Dorsolateral prefrontal cortex (tissue), 122 donors: ENCODE measurements at places on chromosomes 13 and 19. TPM values are rescaled to one million over a fixed set of nuclear protein-coding genes. Genes with fewer than 3 reads are reported as not detected.

The TRPC4 gene
- total RNA-seq: 5.4 TPM

GRCh38 chr13:107192289-107192688 lies 624.4 kb upstream of the ARGLU1 start:
- DNase-seq: no peak

DNA sequence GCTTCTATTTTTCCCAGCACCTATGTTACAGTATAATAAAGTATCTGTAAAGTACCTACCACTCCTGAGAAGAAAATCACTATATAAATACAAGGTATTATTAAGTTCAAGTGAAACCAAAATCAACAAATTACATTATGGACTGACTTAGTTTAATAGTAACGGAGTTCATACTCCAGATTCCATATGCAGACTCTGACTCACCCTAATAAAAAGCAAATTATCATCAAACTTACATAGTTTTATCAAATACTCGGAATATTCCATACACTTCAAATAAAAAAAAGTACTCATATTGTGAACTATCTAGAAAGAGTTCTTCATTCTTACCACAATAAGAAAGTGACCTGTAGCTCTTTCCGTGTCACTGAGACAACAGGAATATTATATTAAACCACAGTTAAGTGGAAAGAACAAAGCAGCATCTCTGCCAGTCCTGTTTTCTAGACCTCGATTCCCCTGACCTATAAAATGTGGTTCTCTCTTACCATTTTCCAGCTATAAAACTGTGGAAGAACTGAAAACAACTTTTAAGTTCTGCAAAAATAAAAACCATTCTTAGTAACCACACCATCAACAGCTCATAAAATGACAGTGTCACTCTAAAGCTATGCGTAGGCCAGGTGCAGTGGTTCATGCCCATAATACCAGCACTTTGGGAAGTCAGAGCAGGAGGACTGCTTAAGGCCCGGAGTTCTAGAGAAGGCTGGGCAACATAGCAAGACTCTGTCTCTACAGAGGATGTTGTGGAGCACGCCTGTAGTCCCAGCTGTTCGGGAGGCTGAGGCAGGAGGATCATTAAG lies 42.6 kb downstream of the USP12 start:
- DNase-seq: no peak

The ATP7B gene
- total RNA-seq: 22.6 TPM

GRCh38 chr19:57651654-57651996 lies 17.1 kb upstream of the ZSCAN4 start:
- DNase-seq: no peak

DNA sequence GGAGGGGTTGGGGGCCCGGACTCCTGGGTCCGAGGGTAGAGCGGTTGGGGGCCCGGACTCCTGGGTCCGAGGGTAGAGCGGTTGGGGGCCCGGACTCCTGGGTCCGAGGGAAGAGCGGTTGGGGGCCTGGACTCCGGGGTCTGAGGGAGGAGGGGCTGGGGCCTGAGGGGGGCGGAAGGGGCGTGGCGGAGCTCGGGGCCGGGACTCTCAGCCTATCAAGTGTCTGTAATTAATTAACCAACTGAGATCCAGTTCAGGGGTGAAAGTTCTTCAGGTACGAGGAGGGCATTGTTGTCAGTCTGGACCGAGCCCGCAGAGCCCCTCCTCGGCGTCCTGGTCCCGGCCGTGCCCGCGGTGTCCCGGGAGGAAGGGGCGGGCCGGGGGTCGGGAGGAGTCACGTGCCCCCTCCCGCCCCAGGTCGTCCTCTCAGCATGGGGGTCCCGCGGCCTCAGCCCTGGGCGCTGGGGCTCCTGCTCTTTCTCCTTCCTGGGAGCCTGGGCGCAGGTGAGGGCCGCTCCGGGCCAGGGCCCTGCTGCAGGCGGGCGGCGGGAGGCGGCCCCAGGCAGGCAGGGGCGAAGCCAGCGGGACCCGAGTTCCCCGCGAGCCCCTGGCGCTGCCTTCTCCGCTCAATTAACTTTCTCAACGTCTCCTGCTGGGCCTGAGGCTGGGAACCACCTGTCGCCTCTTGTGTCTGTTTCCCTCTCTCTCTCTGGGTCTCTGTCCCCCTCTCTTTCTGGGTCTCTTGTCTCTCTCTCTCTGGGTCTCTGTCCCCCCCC lies 697 bp downstream of the FCGRT start:
- DNase-seq: no peak

DNA sequence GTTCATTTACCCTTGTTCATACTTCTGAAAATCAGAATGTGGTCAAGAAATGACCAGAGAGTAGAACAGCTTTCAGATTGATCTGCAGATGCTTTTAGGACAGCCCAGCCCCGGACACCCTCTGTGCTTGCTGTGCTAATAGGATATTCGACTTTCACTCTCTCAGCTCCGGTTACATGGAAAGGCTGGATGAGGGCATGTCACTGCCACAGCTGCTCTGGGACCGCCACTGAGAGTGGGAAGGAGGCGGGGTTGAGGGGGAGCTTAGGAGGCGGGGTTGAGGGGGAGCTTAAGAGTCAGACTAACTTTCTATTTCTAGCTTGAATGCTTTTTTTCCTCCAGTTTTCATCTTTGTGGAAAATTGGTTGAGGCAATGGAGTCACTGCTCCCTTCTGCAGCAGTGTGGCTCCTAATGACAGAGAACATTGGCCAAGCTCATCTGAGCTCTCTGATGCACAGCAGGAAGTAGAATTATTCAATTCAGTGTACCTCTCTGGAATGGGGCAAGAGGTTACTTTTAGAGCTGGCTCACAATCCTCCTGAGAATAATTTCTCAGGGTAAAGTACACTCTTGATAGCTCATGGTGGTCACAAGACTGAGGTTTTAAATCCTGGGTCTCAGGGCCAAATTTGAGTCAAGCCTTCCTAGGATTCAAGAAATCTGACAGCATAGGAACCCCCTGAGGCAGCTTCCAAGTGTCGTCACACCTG lies 74.6 kb upstream of the NPAS1 start:
- DNase-seq: peak; percentile 72

DNA sequence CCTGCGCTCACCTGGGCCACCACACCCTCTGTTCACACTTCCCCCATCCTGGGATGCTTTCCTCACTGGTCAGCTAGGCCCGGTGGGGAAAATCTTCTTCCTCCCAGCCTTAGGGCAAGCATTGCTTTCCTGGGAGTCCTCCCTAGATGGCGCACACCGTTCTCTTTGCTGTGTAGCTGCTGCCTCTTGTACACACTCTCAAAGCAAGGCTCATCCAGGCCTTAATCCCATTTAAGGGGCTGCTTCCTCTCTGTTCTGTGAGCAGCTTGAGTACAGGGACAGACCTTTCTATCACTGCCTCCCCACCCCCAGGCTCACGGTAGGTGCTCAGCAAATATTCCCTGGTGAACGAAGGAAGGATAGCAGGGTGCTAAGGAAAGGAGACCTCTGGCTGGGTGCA lies 11.1 kb downstream of the SLC7A10 start:
- no peak for DNase-seq

DNA sequence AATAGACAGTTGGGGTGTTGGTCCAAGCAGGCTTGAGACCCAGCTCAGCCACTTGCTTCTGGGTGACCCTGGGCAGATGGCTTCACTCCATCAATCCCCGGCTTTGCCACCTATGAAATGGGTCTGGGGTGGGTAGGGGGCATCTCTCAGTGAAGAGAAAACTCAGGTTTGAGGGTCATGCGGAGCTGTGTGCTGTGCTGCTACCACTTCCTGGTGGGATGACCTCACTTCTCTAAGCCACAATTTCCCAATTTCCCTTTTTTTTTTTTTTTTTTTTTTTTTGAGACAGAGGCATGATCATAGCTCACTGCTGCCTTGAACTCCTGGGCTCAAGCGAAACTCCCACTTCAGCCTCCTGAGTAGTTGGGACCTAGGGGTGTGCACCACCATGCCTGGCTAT lies 4.6 kb upstream of the PLAUR start:
- DNase-seq: no peak

GRCh38 chr13:97243915-97244781 lies 22.0 kb downstream of the MBNL2 start:
- DNase-seq: no peak

DNA sequence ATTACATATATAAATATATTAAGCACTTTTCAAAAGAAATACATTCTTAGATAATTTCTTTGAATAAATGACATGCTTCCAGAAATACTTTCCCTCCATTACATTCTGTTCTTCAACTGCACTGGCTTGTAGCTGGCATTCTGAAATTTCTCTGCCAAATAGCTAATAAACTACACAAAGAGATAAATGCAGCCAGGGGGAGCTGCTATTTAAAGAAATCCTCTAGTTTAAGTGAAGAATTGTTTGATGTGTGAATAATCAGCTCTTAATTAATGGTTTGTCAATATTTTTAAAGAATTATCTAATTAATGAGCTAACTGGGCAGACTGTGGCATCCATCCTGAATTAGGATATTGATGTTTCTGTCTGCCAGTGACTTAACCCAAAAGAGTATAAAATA lies 30.7 kb downstream of the SLC7A1 start:
- no peak for DNase-seq

DNA sequence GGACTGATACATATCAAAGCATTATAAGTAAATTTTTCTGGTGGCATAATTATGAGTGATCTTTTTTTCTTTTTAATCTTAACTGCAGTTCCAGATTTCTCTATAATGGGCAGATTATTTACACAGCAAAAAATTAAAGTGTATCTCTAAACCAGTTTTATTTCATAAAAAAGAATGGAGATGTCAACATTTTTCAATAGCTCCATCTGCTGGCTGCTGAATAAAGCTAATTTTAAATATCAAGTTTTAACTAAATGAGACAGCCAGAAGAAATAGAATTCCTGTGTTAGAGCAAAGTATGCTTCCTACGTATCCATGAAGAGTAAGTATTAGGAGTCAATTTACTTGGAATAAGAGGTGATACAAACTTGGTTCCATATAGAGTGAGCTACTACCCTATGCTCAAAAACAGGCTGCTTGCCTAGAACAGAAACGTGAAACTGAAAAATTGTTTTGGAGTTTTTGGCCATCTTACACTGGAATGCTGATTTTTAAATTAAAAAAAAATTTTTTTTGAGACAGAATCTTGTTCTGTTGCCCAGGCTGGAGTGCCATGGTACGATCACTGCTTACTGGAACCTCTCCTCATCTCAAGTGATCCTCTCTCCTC lies 5.0 kb upstream of the PDS5B start:
- DNase-seq: no peak

DNA sequence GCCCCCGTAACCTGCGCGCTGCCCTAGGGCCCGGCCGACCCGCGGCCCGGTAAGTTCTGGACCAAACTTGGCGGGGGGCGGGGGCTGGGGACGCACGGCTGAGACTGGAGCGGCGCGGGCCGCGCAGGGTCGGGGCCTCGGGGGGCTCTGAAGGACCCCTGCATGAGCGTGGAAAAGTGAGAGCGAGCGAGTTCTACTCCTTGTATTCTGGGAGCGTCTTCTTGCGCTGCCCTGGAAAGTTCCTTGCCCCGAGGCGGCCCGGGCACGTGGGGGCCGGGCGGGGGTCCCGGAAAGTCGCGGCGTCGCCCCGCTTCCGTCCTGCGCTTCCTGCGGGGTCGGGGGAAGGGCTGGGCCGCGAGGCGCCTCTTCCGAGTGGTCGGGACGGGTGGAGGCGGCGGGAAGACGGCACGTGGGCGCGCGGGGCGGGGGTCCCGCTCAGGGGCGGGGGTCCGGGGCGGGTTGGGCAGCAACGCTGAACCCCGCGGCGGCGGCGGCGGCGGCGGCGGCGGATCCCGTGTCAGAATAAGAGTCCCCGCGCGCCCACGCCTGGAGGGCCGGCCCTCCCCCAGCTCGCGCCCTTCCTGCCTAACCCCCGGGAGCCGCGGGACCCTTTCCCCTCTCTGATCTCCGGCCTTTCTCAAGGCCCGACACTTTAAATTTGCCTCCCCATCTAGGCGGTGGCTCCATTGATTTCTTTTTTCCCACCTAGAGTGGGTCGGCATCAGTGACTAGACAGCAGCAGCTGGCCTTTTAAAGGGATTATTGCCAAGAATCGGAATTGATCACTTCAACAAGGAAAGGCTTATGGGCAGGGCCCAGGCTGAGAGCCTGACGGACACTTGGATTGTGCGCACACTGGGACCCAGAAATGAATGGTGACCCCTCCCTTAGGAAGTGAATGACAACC lies 749 bp downstream of the GATAD2A start:
- no peak for DNase-seq

- no peak for DNase-seq
Observed at GRCh38 chr19:18960370-18960769, 19.4 kb upstream of the HOMER3 start.
